Occipital lobe (tissue), 3 donors: ENCODE measurements at places on chromosomes 5 and 9. TPM values are rescaled to one million over a fixed set of nuclear protein-coding genes. Genes with fewer than 3 reads are reported as not detected.

Gene CDX1
- total RNA-seq = not detected

DNA sequence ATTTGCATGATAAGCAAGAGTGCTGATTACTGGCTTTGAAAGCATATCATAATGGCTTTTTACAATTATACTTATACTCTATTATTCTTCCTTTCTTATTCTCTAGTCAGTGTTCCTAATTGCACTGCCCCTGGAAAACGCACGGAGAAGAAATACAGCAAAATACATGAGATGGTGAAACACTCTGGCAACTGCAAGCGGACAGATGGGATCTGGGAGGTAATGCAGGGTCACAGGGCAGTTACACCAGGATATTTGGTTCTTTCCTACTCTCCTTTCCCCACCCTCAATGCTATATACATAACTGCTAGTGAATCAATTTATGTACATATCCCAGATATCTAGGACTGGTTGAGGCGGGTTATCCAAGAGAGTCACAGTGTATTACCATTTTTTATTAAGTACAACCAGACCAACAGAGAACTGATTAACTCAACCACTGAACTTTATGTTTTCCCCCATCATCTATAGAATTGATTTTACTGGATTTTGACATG lies 423.7 kb downstream of the ZSWIM6 start:
- no peak for DNase-seq

- no peak for DNase-seq
Measured at GRCh38 chr5:144315994-144316634, 145.4 kb downstream of the KCTD16 start.

- no peak for DNase-seq
Measured at GRCh38 chr5:131611064-131611381, 24.0 kb downstream of the RAPGEF6 start.
